ENCODE measurements at places on chromosomes 3 and 15.

GRCh38 chr15:80052597-80053304, 6.7 kb upstream of the ZFAND6 start:
- no peak for DNase-seq

- DNase-seq = no peak
Observed at GRCh38 chr3:104214937-104215336, 1151.8 kb upstream of the ALCAM start.

DNA sequence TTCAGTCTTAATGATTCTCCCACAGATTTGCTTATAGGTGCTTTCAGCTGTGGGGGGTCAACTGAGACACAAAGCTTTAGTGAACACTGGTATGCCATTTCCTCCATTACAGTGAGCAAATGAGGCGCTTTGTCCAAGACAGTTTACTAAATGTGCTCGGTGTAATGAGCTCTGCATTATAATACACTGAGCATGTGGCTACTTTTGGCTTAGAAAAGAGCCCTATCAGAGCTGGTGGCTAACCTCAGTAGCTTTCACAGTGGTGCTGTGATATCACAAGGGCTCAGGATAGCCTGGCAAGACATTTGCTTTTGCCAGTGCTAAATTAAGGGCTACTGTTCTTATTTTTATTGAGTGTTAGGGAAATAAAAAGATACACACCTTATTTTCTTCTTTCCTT, 749.7 kb upstream of the ARPP21 start:
- no peak for DNase-seq

DNA sequence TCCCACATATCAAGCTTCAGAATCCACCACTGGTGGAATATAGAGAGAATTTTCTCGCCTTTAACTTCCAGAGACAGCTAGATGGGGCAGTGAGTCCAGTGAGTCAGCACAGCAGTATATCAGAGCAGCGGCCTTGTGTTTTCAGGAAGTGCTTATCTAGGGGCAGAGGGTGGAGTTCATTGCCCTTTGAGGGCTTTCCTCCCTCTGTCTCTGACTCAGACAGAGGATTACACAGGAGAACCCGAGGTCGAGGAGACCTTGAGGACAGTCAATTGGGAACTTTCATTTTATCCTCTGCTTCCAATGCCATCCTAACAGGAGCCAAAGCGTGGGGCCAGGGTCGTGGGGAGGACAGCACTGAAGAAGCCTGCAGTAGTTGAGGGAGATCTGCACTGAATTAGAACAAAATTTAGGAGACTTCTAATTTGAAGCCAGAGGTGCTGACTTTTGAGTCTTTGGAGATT, 109.6 kb upstream of the UMPS start:
- DNase-seq = no peak

- DNase-seq = peak; percentile 59
Observed at GRCh38 chr3:169663951-169664820, 674 bp upstream of the MECOM start.

DNA sequence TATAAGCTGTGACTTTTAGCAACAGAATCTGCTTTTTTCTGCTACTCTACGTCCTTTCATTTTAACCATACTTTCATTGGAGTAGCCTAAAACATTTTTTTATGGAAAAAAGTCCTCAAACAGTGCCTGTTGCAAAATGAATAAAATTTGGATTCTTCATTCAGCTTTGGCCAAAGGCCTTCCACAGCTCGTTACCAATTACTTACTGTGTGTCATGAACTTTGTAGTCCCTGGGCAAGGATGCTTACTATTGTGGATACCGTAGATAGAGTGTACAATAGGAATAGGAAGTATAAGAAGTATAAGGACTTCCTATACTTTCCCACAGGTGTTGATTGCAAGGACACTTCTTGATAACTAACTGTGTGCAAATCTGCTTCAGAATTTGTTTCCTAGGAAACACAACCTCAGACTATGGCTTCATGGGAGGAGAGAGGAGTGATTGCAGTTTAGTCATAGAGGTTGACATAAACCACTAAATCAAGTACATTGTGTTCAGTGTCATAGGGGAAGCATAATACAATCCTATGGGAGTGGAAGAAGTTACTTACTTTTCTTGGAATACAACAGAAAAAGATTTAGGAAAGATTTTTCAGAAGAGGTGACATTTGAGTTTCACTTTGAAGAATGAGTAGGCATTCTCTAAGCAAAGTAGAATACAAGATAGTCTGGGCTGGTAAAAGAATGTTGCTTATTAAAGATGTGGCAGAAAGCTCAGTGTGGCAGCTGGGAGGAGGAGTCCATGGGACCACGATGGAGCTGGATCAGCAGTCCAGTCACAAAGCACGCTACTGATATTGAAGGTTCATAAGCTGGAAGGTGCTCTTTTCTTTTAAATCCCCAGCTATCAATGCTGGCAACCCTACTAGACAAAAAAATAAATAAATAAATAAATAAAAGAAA, 309.7 kb upstream of the TPRG1 start:
- DNase-seq = no peak

DNA sequence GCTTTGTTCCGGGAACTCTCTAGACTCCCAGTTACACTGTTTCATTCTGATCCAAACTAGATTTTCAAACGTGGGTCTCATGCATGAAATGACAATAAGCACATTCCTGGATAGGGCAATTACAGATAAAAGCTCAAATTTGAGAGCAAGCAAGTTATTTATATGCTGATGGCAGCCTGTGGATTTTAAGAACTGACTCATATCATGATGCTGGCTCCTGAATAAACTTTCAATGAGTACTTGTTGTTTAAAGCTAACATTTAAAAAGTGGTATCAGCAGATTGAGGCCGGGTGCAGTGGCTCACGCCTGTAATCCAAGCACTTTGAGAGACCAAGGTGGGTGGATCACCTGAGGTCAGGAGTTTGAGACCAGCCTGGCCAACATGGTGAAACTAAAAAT, 66.6 kb downstream of the LEO1 start:
- no peak for DNase-seq

All from lung (tissue), 17 donors.